NCI-H1105 treated with DMSO at 0.1 percent for 48 hours (cell line): ENCODE measurements at places on chromosomes 4 and X.

GRCh38 chr4:174111422-174111821 lies 172.0 kb downstream of the FBXO8 start:
- DNase-seq: peak; percentile 70

DNA sequence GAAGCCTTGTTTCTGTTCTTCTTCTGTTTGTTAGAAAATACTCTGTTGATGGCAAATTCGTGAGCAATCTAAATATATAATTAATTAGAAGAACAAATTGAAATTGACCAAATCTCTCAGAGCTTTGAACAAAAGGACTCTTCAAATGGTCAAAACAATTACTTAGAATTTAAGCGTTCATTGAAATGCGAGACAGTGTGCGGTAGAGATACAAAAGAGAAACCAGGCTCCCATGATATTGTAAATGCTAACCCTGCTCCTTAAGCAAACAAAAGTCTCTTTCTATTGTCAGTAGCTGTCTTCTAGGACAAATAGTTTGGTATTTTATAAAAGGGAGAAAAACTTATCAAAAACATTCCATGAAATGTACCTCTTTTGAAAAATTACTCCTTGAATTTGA lies 453.4 kb upstream of the MAGEB2 start:
- no peak for DNase-seq

DNA sequence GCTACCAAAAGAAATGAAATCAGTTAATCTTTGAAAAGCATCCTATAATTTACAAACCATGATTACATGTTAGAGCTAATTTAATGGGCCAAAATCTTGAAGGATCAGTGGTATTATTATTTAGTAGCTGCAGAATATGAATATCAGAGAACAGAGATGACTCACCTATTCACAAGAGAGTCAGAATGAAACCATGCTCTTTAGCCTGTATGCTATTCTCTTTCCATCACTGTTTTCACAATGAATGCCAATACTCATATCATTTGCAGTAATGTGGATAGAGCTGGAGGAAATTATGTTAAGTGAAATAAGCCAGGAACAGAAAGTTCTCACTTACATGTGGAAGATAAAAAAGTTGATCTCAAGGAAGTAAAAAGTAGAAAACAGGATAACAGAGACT lies 414.1 kb downstream of the CENPC start:
- DNase-seq: no peak

- no peak for DNase-seq
These were observed 93.9 kb downstream of the SH3KBP1 start for GRCh38 chrX:19793471-19793870.

DNA sequence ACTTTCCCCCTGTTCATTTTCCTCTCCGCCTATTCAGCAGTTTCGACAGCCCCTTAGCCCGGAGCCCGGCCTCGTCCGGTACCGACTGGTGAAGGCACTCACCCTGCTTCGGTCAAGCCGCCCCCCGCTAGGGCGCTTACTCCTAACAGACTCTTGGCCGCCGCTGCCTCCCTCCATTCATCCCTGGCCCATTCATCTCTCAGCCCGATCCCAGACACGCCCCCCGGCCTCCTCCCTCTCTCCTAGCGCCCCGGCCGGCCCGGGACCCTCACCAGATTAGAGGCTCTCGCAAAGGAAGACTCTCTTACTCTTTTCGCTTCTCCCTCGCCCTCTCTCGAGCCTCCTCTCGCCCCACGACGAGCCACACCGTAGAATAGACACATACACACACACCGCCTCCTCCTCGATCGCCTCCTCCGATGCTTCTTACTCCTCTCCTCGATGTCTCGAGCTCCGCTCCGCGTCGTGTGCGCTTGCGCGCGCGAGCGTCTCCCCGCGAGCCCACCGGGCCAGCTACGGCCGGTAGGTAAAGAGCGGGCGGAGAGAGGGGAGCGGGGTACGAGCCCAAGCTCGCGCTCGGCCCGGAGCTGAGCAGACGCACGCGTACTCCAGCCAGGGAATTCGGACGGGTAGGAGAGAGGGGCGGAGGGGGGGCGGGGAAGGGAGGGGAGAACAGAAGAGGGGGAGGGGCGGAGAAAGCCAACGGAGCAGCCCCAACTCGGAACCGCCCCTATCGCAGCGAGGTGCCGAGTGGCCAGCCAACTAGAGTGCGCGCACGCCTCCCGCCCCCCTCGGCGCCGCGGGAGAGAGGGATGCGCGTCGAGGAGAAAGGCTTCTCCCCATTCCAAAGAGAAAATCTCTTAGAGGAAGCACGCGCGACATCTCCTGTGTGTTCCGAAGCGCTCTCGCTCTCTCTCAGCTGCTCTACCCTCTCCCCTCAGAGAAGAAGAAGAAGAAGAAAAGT lies at the start of gene WNK3:
Gene WNK3, minus strand, starts transcription at position 633 of the 964 bp plus-strand sequence.
- peak; percentile 79 for DNase-seq

- DNase-seq: no peak
These were observed 394.1 kb downstream of the KCNIP4 start for GRCh38 chr4:21554500-21554899.

DNA sequence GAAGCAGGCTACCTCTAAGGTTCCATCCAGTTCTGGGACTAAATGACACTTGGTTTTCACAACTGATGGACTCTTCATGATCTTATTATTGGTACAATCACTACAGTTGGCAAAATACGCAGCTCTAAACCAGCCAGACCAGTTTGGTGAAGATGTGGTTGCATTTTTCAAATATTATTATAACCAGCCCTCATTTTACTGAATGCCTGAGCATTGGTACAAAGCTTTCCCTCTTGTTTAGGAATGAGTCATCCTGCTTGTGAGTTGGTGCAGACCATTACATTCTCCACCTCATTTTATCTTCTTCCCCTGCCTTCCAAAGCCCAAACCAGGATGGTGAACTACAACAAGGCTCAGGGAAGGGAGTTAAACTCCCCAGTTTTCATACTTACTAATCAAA lies 223.1 kb downstream of the KDR start:
- no peak for DNase-seq

DNA sequence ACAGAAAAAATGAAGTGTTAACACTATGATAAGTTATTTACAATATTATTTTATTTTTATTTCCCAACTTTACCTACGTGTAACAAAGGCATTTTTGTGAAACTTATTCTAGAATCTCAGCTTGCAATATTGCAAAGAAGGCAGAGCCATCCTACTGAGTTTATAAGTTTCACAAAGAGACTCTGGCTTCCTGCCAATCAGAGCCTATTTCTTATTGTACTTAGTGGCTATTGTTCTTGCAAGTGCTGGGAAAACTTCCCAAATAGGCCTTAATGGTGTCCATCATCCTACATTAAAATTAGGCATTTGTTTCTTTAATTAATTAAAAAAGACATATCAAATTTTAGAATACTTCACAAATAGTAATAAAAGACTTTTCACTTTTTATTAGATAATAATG lies 233.2 kb downstream of the EPHA5 start:
- peak; percentile 39 for DNase-seq

DNA sequence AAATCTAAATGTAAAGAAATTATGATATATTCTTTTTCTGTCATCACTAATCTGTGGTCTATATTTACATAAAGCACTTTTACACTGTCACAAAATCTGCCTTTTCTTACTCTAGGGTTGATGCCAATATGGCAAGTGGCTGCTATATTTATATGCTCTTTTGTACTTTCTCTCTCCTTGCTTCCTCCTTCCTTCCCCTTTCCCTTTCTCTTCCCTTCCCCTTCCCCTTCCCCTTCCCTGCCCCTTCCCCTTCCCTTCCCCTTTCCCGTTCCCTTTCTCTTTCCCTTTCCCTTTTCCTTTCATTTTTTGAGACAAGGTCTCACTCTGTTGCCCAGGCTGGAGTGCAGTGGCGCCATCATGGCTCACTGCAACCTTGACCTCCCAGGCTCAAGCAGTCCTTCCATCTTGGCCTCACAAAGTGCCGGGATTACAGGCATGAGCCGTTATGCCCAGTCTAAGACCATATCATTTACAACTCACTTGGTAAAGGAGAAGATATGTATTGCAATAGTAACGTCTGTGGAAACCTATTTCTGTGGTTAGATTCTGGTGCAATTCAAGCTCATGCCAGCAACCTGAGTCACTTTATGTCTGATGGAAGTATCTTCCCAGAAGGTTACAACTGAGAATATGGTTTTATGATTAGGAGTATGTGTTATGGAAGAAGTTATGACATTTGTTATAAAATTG lies 13.9 kb upstream of the PLAC8 start:
- no peak for DNase-seq

DNA sequence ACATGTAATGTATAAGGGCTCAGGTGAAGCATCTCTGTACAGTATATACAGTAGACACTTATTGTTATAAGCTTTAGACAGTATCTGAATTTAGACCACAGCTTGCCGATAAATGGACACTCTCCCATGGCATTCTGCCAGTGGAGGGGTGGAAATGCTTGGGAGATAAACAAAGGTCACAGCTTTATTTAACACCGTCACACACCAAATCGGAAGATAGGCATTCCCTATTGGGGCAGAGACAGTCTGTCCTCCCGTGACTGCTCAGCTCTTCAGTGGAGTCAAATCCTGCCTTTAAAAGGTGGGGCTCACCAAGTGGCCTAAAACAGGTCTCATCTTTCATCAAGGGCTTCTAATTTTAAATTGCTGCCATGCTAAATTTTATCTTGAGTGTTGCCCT lies 178.8 kb downstream of the CAMK2D start:
- no peak for DNase-seq

- DNase-seq: no peak
These were observed 28.2 kb downstream of the SMARCAD1 start for GRCh38 chr4:94235825-94236224.

DNA sequence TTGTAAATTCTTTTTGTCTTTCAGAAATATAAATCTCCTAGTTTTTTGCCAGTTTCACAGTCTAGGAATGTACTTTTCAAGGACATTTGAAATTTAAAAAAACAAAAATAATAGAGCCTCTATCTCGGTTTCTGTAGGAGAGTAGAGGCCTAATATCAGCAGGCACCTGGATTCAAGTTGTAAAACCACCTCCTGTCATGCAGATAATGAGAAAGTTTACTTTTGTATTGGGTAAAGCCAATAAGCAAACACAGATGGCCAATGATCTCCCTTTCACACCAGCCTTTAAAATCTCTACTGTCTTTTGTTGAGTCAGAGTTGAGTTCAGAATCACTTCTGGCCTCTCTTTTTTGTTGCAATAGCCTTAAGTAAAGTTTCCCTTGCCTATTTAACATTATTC lies 1499.9 kb downstream of the PCDH18 start:
- DNase-seq: no peak

- no peak for DNase-seq
These were observed 20.9 kb downstream of the NFKB1 start for GRCh38 chr4:102522031-102522440.

GRCh38 chrX:132119821-132120515 lies 7.9 kb downstream of the FRMD7 start:
- DNase-seq: no peak

DNA sequence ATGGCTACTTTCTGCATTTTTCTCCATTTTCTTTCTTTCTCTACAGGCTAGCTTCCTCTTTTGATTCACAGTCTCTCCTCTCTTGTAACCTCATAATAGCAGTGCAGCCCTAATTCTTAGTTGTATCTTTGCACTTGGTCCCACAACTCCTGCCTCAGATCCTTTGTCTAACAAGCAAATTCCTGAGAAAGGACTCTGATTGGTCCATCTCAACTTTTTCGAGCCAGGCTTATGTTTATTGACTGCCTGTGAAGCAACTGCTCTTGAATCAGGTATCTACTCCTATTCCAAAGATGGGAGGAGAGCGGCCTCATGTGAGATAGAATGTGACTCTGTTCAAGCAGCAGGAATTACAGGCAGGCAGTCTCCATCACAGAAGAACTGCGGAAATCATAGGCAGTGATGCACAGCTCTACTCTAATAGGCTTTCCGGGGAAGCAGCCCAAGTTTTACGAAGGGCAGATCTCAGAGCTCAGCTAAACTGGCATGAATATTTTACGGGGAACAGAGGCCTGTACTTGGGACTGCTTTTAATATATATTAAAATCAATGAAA lies 123.5 kb downstream of the GABRB1 start:
- no peak for DNase-seq

GRCh38 chr4:106355193-106355592 lies 13.4 kb downstream of the GIMD1 start:
- DNase-seq: no peak

GRCh38 chr4:185868983-185869382 lies 57.0 kb upstream of the SORBS2 start:
- DNase-seq: no peak

DNA sequence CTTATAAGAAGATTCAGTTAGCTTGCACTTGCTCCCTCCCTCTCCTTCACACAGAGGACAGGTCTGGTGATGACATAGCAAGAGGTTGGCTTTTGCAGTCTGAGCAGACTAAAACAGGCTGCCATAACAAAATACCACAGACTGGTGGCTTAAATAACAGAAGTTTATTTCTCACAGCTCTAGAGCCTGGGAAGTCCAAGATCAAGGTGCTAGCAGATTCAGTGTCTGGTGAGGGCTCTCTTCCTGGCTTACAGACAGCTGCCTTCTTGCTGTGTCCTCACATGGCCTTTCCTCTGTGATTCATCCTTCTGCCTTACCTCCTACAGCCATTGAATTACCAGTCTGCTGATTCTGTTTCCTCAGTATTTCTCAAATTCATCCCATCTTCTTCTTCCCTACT lies 13.1 kb downstream of the RP2 start:
- DNase-seq: no peak

GRCh38 chrX:56130031-56130430 lies 102.1 kb upstream of the KLF8 start:
- DNase-seq: no peak

DNA sequence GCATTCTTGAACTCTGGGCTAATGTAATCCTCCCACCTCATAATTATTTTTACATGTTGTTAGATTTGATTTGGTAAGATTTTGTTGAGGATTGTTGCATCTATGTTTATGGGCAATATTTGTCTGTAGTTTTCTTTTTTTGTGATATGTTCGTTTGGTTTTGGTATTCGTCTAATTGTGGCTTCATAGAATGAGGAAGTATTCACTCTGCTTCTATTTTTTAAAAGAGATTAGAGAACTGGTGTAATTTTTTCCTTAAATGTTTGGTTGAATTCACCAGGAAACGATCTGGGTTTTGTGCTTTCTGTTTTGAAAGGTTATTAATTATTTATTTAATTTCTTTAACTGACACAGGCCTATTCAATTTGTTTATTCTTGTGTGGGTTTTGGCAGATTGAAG lies 161.2 kb upstream of the NUDT6 start:
- DNase-seq: no peak

DNA sequence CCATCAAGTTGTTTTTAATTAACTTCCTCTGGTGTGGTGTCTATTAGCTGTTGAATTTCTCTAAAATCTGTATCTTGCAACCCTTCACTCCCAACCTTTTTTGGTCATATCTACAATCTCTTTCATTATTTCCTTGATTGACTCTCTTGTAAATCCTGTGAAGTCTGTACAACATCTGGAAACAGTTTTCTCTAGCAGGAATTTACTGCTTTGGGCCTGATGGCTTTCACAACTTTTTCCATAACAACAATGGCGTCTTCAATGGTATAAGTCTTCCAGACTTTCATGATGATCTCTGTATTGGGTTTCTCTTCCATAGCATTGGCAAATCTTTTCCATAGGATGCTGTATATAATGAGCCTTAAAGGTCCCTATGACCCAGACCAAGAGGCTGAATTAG lies 49.0 kb downstream of the TBC1D19 start:
- no peak for DNase-seq

GRCh38 chrX:40108959-40109287 lies 11.2 kb upstream of the BCOR start:
- DNase-seq: no peak
